ENCODE measurements at places on chromosomes 3 and 15. TPM values are rescaled to one million over a fixed set of nuclear protein-coding genes. Genes with fewer than 3 reads are reported as not detected.

The IMPG2 gene
- 0.11 TPM for total RNA-seq

The TEX55 gene
- total RNA-seq, result not detected

The IL17RD gene
- 0.85 TPM for total RNA-seq

The SLC6A20 gene
- total RNA-seq, result 2.4 TPM

The CDCP1 gene
- total RNA-seq, result 97.0 TPM

The IL12A gene
- total RNA-seq, result 0.67 TPM

The CHRD gene
- 2.1 TPM for total RNA-seq

The GOLGA6L7 gene
- total RNA-seq, result not detected

The TLE3 gene
- total RNA-seq, result 51.2 TPM

The ISG20 gene
- total RNA-seq, result 85.5 TPM

The DISP2 gene
- 8.3 TPM for total RNA-seq

The MITF gene
- total RNA-seq, result 9.3 TPM

The VEPH1 gene
- total RNA-seq, result 4.2 TPM

The FOXL2NB gene
- not detected for total RNA-seq

The DLEC1 gene
- 2.1 TPM for total RNA-seq

The LIPH gene
- total RNA-seq, result 162 TPM

The IQCF5 gene
- total RNA-seq, result not detected

The CHRM5 gene
- not detected for total RNA-seq

The BBS4 gene
- total RNA-seq, result 9.0 TPM

The TERC gene
- total RNA-seq, result 4.8 TPM

The C3orf49 gene
- total RNA-seq, result not detected

The CADM2 gene
- total RNA-seq, result 2.5 TPM

The SNX22 gene
- total RNA-seq, result 0.73 TPM

The C2CD4B gene
- total RNA-seq, result 1.7 TPM

The SYNPR gene
- not detected for total RNA-seq
